ENCODE measurements at places on chromosomes 11 and 22.

GRCh38 chr11:113006896-113007445, 45.8 kb downstream of the NCAM1 start:
- DNase-seq = no peak

DNA sequence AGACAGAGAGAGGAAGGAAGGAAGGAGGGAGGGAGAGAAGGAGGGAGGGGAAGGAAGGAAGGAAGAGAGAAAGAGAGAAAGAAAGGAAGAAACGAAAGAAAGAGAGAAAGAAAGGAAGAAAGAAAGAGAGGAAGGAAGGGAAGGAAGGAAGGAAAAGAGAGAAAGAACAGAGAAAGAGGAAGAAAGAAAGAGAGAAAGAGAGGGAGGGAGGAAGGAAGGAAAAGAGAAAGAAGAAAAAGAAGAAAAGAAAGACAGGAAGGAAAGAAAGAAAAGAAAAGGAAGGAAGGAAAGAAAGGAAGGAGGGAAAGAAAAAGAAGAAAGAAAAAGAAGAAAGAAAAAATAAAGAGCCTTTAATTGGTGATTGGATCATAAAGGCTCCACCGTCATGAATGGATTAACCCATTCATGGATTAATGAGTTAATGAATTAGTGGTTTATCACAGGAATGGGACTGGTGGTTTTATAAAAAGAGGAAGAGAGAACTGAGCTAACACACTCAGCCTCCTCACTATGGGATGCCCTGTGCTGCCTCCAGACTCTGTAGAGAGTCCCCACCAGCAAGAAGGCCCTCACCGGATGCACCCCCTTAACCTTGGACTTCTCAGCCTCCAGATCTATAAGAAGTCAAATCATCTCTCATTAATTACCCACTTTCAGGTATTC, 9.0 kb upstream of the PLAAT2 start:
- DNase-seq = no peak

DNA sequence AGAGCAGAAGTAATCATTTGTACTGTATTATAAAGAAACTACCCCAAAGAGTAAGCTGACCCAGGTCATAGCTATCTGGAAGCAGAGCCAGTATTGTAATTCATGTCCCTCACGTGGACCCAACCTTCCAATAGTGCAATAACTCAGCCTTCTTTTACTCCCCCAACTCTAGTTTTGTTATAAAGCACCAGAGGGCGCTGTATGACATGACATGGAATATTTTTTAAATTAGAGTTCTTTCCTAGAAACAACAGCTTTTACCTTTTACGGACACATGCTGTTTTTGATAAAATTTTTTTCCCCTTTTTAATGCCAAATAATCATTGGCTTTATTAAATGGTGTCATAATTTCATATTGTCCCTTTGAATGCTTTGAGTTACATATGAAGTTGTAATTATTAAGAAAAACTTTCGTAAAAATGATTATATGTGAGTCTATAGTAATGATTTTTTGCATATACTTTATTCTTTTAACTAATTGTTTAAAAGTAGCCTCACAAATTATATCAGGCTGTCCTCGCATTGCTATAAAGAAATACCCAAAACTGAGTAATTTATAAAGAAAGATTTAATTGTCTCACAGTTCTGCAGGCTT, 76.9 kb downstream of the DKK3 start:
- peak; percentile 70 for DNase-seq

GRCh38 chr11:45876401-45876800, 9.1 kb upstream of the MAPK8IP1 start:
- DNase-seq = no peak

DNA sequence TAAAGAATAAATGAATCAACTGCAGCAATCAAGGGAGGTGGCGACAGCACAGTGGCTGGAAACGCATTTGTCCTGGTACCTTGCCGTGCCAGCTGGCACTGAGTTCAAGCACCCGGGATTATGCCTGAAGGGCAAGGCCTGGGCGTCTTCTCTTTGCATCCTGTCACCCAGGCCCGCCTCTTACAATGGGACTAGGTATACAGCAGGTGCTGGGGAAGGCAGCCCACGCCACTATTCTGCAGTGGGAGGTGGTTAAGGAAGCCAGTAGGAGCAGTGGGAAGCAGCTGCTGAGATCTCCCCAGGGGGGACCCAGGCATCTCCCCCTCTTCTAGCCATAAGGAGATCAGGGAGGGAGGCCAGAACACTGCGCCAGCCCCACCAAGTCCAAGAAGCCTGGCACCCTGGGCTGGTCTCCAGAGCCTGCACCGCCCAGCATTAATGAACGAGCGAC, 15.3 kb upstream of the BAIAP2L2 start:
- DNase-seq = no peak

DNA sequence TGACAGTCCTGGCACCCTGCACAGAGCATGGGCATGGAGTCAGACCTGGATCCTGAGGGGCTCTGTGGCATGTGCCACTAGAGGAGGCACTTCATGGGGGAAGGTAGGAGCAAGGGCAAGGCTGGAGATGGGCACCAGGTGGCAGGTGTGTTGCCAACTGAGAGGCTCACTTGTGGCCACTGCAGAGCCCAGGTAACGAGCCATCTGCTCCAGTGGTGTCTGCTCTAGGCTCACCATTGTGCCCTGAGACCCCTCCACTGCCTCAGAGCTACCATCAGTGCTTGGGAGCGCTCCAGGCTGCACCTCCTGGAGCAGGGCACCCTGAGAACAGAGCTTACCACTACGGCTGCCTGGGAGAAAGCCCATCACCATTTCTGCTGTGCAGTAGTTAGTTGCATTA, 1.3 kb upstream of the ZDHHC8 start:
- DNase-seq = no peak

DNA sequence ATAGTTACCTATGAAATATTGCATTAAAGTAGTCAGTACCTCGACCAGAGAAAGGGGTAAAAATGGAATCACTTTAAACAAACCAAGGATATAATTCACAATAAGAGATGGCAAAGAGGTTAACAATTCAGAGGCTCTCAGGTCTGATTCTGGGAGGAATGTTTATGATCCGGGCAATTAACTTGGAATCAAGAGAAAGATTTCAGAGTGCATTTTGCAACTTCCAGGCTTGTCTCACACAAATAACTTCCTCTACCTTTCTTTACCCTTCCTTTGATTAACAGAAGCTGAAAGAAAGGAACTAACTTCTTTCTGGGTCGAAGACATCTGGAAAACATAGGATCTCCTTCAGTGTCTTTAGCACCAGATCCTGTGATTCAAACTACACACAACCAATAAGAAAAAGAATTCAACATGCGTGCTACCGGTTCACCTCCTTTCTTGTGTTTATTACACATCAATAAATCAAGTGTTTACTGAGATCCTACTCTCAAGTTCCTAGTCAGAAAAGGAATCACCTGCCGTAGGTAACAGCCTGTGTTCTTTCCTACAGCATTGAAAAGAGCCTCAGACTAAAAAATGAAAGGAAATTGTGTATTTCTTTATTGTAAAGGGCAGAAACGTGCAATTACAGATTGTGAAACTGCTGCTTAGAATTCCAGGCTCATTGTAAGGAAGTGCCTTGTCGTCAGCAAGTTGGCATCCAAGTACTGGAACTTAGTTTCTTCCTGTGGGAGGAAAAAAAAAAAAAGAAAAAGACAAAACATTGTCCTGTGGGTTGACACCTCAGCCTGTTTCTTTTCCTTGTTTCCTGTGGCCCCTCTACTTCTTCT, 29.5 kb downstream of the CARD18 start:
- DNase-seq = peak; percentile 3

DNA sequence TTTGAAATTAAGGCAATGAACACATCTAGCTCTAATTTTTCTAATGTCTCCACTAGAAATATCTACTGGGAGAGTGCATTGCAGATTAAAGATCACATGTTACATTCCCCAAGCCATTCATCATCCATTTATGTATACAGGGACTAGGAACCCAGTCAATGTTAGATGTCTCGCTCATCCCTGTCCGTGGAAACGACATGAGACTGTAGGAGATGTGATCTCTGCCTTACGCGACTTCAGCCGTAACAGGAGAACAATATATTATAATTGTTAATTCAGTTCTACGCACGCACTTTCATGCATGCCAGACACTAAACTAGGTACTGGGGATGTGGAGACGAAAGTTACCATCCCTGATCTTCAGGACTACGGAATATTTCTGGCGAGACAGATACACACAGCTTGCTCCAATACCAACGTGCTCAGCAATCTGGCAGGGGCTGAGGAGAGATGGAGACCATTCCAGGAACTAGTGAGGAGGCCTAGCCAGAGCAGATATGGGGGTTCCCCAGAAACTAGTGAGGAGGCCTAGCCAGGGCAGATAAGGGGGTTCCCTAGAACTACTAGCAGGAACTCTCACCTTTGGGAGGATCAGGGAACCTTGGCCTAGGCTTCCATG, 706 bp downstream of the DCPS start:
- peak; percentile 49 for DNase-seq

DNA sequence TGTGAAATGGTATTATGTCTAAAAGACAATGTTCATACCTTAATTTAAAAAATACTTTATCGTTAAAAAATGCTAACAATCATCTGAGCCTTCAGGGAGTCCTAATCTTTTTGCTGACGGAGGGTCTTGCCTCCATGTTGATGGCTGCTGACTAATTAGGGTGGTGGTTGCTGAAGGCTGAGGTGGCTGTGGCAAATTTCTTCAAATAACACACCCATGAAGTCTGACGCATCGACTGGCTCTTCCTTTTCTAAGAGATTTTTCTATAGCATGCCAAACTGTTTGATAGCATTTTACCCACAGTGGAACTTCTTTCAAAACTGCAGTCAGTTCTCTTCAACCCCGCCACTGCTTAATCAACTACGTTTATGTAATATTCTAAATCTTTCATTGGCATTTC, 33.6 kb downstream of the TCF20 start:
- DNase-seq = no peak

DNA sequence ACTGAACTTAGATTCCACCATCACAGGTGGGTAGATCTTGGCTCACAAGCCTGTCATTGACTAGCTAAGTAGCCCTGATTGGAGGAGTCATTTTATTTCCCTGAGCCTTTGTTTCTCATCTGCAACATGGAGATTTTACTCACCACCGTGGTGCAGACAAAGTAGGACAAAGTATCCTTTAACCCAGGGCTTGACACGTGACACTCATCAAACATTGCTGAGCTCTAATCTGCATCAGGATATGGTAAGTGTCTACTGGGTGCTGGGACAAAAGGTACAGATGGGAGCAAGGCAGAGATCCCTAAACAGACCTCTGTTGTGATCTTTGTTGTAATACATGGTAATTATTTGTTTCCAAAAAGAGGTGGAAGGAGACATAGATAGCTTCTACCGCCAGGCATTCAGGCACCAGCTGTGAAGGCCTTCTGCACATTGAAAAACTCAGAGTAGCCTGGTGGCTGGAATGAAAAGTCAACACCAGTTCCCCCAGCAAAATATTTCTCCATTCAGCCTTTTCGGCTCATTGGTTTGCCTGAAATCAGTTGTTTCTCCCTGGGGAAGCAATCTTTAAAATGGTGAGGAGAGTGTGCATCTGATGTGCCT, 18.3 kb upstream of the MICAL2 start:
- no peak for DNase-seq

DNA sequence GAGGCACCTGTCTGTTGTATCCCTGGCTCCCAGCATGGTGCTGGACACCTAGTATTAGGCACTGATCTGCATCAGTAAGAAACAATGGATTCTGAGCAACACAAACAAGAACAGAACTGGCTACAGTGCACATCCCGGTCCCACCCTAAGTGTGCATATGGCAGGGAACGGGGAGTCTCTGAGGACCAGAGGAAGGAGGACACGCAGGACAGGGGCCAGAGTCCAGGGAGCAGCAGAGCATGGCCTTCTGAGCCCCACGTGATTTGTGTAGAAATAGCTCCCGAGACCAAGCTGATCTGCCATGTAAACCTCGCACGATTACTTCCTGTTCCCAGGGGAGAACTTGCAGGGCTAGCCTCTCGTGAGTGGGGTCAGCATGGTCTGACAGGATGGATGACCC, 12.7 kb upstream of the SNX32 start:
- no peak for DNase-seq

DNA sequence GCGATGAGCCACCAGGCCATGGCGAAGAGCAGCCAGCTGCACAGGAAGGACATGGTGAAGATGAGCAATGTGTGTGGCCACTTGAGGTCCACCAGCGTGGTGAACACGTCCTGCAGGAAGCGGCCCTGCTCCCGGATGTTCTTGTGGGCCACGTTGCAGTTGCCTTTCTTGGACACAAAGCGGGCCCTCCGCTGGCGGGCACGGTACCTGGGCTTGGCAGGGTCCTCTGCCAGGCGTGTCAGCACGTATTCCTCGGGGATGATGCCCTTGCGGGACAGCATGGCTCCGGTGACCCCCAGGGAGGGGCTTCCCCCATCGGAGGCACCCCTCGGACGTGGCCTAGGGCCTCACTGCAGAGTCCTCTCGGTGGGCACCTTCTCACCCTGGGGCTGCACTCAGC, 648 bp downstream of the KCNJ11 start:
- no peak for DNase-seq

GRCh38 chr11:114316980-114317786, 21.0 kb downstream of the NNMT start:
- no peak for DNase-seq

GRCh38 chr11:11946180-11946579, 62.2 kb downstream of the DKK3 start:
- DNase-seq = no peak

DNA sequence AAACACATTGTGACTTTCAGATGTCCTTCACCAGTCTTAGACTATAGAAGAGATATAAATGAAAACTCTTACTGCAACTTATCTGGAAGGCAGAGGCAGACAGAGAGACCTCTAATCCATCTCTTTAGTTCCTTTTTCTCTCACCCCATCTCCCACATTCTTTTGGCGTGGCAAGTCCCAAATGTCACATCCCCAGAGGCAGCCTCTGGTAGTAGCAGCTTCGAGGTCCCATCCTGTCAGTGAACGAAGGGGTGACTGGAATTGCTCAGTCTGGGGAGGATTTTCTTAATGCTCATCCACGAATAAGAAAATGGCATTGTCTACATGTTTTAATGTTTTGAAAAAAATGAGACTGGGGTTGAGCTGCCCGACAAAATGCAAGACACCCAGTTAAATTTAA, 201.4 kb downstream of the GRIA4 start:
- no peak for DNase-seq

DNA sequence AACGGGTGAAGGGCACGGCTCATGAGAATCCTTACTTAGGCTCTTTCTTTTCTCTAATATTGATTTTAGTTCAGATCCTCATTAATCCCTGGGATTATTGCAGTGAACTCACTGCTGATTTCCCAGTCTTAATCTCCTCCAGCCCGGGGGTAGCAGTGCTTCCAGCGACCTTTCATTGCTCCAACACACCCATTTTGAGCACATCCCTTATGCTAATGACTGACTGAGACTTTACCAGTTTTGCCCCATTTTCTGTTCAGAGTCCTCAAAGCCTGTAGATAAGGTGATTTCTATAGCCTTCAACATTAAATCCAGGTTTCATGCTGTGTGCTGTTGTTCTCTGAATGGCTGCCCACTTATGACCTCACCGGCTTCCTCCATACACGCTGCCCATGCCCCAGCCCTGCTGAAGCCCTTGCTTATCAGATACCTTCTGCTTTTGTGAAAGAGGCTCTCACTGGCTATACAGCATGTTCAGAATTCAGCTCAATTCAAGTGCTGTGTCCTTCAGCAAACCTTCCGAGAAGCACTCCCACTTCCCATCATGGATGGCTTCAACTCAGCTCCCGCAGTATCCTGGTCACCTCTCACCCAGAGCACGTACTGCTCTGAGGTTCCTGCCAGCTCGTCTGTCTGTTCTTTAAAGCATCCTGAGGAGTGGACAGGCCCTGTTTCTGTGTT, 49.0 kb downstream of the PPFIA1 start:
- no peak for DNase-seq

- DNase-seq = no peak
Measured at GRCh38 chr11:94671553-94672366, 96.4 kb upstream of the AMOTL1 start.
